Pulmonary artery endothelial cell (primary cell): ENCODE measurements at places on chromosomes 3 and 15.

DNA sequence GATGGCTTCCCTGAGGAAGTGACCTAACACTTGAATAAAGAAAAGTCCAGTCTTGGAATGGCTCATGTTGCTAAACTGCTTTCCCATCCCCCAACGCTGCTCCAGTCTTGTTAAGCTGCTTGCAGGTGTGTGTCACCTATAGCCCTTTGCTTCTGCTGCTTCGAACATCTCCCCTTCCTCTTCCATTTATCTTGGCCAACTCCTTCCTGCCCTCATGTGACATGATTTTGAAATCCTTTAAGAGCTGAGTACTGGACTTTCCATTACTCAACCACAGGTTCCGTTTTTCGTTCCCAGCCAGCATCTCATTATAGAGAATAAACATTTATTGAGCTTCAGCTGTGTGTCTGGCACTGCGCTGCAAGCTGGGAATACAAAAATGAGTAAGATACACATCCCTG is 1.7 kb downstream of the ATG7 start:
- no peak for DNase-seq

DNA sequence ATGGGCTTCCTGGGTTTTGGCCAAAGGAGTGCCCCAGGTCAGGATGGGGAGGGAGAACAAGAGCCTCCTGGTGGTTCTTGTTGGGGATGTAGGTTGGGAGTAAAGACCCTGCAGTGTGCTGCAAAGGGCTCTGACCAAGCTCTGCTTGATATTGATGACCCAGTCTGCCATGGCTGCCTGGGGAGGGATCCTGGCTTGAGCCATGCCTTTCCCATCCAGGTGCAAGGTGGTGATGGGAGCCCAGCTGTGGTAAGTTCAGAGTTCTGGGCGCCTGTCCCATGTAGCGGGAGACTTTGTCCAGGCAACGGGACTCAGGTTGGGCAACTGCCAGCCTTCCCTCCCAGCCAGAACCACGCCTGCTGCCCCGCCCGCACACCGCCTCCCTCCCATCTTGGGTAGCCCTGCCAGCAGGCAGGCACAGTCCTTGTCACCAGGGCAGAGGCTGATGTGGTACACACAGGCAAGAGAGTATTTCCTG is 2.6 kb downstream of the GNAI2 start:
- DNase-seq: no peak

GRCh38 chr15:77781946-77782240 is 149.2 kb upstream of the LINGO1 start:
- no peak for DNase-seq

GRCh38 chr3:12574661-12575060 is 17.8 kb downstream of the MKRN2 start:
- DNase-seq: no peak

DNA sequence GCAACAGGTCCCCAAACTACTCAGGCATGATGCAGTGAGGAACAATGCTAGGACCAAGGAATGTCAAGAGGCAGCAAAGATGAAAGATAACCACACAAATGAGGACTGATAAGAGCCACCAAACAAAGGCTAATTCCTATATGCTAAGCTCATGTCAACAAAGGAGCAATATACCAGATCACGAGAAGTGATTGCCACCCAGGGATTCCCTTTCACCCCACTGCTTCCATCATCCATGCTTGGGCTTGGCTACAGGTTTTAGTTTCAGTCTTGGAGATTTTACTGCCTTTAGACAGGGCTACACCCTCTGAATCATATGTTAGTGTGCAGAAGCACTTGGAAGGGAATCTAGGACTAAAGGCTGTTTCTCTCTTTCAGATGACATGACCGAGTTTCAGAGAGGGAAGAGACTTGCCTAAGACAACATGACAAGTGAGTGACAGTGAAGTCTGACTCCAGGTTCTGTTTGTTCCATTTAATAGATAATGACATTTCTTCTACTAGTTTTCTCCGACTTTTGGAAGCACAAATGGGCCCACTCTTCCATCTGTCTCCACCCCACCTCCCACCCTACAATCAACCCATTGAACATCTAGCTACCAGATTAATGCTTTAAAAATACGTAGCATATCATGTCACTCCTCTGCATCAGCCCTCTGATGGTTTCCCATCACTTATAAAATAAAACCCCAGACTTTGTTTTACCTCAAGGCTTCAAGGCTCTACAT is 173.5 kb upstream of the LRRN1 start:
- no peak for DNase-seq

DNA sequence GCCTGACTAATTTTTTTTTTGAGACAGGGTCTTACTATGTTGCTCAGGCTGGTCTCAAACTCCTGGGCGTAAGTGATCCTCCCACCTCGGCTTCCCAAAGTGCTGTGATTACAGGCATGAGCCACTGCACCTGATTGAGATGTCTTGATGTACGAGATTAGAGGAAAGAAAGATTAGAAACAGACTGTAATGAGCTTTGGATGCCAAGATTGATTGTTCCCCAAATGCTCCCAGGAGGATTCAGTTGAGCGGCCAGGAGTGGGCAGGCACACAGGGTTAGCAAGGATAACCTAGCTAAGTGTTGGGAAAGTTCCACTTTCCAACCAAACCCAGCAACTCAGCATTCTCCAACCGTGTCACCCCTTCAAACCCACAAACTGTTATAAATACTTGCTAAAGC is 63.7 kb downstream of the SRGAP3 start:
- DNase-seq: no peak

GRCh38 chr3:105809208-105809888 is 59.5 kb downstream of the CBLB start:
- DNase-seq: no peak
